ENCODE measurements at places on chromosomes 5 and 9. TPM values are rescaled to one million over a fixed set of nuclear protein-coding genes. Genes with fewer than 3 reads are reported as not detected.

PHF24 gene
- 0.37 TPM for total RNA-seq

ASPN gene
- not detected for total RNA-seq

PCDHA11 gene
- total RNA-seq = 10.2 TPM

PCDHGC4 gene
- total RNA-seq = 9.9 TPM

CATSPER3 gene
- total RNA-seq = not detected

TRIP13 gene
- 60.3 TPM for total RNA-seq

ECPAS gene
- total RNA-seq = 92.6 TPM

MYORG gene
- total RNA-seq = 19.8 TPM

ANKDD1B gene
- total RNA-seq = 0.03 TPM

IPPK gene
- total RNA-seq = 12.5 TPM

CERCAM gene
- 15.5 TPM for total RNA-seq

PLPP7 gene
- total RNA-seq = 8.2 TPM

EDIL3 gene
- total RNA-seq = 46.0 TPM

GRIN3A gene
- total RNA-seq = 0.04 TPM

SLC1A3 gene
- total RNA-seq = 48.8 TPM

ARHGEF28 gene
- 0.41 TPM for total RNA-seq

DNAJA1 gene
- 52.4 TPM for total RNA-seq

EPB41L4B gene
- 11.8 TPM for total RNA-seq

UNC13B gene
- 49.5 TPM for total RNA-seq

OR1L6 gene
- not detected for total RNA-seq

GFPT2 gene
- 125 TPM for total RNA-seq

DNAI1 gene
- total RNA-seq = 0.96 TPM
